Suppressor macrophage (primary cell): ENCODE measurements at places on chromosomes 7 and 10.

DNA sequence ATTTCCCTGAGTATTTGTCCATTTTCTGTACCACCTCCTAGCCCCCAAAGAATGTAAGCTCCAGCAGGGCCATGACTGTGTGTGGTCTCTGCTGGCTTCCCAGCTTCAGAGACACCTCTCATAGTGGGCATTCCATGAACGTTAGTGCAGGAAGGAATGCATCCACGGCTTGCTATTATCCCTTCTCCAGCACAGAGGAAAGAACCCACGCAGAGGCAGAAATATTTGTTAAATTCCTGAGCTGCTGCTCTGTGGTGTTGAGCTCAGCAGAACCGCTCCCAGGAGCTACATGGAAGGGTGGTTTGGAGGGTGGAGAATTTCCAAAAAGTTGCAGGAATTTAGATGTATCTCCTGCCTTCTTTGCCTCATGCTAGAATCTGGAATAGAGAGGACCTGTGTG lies 275.2 kb downstream of the POU6F2 start:
- DNase-seq: no peak

- no peak for DNase-seq
Observed at GRCh38 chr10:96152437-96152836, 22.3 kb downstream of the ZNF518A start.

DNA sequence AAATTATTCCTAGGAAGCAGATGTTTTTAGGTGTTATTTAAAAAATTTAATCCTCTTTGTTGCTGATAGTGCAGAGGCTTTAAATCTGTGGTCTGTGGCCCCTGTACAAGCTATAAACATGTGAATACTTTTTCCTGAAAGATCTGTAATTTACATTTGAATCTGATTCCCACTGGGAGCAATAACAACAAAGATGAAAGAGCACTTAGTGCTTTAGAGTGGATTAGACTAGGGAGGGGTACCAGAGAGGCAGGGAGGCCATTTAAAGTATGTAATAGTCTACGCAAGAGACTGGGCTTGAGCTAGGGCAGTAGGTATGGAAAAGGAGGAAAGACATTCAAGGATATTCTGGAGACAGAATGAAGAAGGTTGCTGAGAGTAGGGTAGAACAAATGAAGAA lies 19.1 kb downstream of the BTRC start:
- no peak for DNase-seq

DNA sequence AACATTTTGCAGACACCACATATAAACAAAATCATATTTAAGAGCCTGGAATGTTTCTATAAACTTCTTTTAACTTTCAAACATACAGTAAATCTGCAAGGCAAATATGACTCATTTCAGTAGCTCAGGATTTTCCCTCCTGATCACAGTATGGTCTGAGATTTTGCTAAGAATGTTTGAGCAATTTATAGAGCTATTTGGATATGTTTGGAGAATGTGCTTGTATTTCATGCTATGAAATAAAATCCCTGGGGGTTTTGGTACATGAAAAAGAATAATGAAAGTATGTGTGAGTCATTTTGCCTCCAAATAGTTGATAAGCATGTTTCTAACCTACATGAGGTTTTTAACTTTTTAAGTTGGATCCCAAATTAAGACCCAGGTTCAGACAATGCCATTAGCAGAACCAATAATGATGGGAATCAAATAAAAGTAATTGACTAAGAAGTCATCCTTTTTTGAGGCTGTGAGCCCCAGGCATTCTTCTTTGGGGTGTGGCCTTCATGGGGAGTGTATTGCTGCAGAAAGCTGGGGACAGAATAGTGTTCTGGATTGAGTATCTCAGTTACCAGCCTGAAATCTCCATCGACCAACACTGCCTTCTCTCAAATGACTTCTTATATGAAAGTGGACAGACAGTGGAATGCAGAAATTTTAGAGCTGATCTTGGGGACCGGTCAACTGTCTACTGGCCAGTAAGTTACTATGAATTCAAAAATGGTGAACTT lies 66.1 kb upstream of the AGBL3 start:
- DNase-seq: no peak

DNA sequence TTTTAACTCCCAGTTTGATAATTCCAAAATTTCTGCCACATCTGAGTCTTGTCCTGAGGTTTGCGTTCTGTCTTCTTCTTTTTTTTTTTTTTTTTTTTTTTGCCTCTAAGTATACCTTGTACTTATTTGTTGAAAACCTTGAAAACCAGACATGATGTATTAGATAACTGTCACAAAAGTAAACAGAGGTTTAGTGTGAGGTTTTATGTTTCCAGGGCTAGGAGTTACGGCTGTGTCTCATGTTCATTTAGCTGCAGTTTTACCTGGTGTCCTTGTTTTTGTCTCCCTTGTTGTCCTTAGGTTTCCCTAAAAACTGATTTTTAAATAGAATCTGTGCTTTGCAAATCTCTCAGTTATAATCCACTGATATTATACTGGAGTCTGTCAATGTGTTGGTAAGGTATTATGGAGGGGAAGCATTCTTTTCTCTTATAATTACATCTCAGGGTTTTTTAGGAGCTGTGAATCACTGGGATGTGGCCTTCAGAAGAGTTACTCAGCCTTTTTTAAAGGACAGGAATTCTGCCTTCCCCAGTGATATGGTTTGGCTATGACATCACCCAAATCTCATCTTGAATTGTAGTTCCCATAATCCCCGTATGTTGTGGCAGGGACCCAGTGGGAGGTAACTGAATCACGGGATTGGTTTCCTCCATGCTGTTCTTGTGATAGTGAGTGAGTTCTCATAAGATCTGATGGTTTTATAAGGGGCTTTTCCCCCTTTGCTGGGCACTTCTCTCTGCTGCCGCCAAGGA lies 95.0 kb downstream of the CDCA7L start:
- DNase-seq: no peak
